ENCODE measurements at places on chromosomes 7 and 10.

- no peak for DNase-seq
These were observed 15.3 kb downstream of the WNT16 start for GRCh38 chr7:121344093-121344492.

DNA sequence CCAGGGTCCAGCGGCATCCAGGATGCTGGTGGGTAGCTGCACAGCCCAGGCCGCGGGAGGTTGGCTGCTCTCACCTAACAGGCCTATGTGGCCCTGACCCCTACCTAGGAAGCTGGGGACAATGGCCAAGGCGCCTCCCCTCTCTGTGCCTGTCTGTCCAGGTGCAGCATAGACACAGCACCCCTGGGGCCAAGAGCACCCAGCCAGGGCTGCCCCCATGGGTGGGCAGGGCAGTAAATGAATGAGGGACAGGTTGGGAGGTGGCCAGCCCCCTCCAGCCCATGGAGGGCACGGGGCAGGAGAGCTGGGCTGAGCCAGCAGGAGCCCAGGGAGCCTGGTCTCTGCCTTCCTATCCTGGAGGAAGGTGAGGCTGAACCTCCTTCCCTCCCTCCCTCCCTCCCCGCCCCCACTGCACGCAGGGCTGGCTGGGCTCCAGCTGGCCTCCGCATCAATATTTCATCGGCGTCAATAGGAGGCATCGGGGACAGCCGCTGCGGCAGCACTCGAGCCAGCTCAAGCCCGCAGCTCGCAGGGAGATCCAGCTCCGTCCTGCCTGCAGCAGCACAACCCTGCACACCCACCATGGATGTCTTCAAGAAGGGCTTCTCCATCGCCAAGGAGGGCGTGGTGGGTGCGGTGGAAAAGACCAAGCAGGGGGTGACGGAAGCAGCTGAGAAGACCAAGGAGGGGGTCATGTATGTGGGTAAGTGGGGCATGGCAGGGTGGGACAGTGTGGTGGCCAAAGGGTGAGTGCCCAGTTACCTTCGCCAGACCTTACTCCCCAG lies at the start of gene SNCG:
SNCG (plus strand) TSS at position 484 of the 785 bp plus-strand sequence; CDS start at position 583, 99 bp downstream.
- DNase-seq = no peak

- DNase-seq = no peak
These were observed 6.9 kb upstream of the MYOF start for GRCh38 chr10:93488956-93489528.

- no peak for DNase-seq
These were observed 328.9 kb upstream of the KCND2 start for GRCh38 chr7:119943942-119944600.

- no peak for DNase-seq
These were observed 754.7 kb downstream of the GRID1 start for GRCh38 chr10:85611746-85612377.

- DNase-seq = no peak
These were observed 20.2 kb downstream of the SEM1 start for GRCh38 chr7:96689414-96689813.

GRCh38 chr10:102283488-102283887 lies 38.2 kb downstream of the GBF1 start:
- DNase-seq = no peak

DNA sequence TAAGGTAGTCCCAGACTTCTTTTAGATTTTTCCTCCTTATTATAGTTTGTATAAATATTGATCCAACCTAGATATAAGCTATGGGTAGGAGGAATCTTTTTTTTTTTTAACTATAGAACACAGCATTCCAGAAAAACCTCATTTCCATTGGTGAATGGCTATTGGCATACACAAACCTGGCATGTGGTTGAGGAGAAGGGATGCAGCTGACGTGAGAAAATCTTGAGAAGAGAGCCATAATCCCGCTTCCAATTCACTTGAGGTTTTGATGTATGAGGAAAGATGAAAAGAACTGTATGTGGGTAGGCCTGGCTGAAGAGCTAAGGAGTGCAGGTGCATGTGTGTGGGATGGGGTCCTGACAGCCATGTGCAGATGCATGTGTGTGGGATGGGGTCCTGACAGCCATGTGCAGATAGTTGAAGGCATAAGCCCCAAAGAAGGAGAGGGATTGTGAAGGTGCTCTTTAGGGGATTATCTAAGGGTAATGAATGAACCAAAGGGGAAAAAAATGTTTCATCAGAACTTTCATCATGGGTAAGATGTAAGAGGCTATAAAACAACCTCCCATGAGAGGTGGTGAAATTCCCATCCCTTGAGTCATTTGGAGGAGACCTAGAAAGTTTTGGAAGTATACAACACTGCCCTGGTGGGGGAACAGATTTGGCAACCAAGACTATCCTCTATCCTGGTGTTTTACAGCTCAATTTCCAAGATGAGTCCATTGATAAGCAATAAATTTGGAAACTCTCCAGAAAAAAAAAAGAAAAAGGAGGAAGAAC lies 3.8 kb upstream of the PKD2L1 start:
- no peak for DNase-seq

GRCh38 chr7:16309129-16309528 lies 112.2 kb downstream of the CRPPA start:
- DNase-seq = no peak

DNA sequence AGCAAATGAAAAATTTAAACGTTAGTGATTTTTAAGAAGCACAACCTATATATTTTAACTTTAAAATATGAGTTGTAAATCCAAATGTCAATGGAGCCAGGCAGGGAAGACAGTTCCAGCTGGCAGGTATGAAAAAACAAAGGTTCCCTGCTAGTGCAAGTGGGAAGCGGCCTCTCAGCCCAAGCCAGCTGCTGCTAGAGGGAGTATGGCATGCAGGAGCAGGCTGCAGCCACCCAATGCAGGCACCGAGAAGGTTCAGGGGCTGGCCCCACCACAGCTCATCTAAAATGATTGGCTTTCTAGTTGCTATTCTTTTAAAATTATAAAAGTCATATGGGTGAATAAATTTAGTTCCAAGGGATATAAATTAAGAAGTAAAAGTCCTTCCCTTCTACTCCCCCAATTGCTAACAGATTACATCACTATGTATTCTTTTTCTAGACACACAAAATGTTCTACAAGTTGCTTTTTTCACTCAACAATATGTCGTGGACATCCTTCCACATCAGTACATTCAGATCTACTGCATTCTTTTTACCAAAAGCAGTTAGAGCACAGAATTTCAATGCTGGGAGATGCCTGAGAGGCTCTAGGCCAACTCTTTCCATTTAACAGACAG lies 69.3 kb downstream of the SGMS1 start:
- no peak for DNase-seq

DNA sequence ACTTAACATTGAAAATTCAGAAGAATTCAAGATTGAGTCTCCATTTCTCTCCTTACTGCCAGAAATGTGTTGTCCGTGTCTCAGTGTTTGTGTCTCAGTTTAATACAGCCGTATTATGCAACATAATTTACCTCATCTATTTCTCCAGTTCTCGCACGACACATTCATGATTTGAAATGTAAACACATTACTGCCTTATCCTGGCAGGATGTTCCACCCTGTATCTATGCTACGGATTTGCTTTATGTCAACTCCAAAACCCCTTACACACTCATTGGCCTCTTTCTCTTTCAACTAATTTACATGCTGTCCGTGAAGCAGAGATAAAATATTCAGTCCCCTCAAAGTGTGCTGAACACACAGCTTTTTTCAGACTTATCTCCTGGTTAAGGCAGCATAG lies 653.7 kb upstream of the SEMA3D start:
- DNase-seq = no peak

GRCh38 chr10:109953766-109954165 lies 30.5 kb upstream of the XPNPEP1 start:
- DNase-seq = no peak

- no peak for DNase-seq
These were observed 45.0 kb upstream of the TFEC start for GRCh38 chr7:116075351-116076145.

GRCh38 chr7:24757353-24758275 lies at the start of gene GSDME:
Gene GSDME, minus strand, starts transcription at chr7:24757464. Its CDS starts 7,690 bp downstream, at chr7:24749774.
- peak; percentile 53 for DNase-seq

DNA sequence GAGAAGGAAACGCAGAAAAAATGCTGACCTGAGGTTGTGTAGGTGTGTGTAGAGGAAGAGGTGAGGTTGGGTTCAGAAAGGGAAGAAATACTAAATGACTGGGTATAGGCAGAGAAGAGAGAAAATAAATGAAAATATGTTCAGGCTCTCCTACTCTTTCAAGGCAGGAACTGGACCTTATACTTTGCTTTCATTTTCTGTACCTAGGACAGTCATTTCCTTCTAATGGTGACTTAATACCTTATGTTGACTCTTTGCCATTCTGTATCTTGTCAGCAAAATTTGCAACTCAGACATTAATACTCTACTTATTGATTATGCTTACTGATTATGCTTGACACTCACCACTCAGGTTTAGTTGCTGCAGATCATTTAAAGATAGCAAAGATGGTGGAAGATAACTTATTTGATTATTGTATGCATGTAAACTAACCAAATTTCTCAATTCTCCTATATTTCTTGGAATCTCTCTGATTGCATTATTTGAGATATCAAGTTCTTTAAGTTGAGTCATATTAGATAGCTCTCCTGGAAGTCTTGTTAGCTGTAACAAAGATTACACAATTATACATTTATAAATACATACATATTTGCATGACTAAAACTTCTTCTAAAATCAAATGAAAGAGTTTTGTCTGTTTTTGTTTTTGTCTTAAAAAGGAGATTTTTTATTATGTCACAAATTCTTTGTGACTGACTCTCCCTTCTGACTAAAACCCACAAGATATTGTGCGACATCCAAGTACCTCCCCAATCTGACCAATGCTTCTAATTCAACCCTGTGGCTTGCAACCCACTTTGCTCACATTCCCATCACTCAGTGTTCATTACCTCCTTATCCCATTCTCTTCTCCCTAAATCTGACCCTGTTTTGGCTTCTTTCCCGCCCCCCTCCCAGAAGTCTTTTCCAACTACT lies 20.0 kb downstream of the LRRD1 start:
- no peak for DNase-seq

- DNase-seq = no peak
These were observed 37.8 kb downstream of the CAV1 start for GRCh38 chr7:116562529-116563121.

GRCh38 chr7:143884969-143885559 lies 16.9 kb downstream of the TCAF1 start:
- peak; percentile 63 for DNase-seq

DNA sequence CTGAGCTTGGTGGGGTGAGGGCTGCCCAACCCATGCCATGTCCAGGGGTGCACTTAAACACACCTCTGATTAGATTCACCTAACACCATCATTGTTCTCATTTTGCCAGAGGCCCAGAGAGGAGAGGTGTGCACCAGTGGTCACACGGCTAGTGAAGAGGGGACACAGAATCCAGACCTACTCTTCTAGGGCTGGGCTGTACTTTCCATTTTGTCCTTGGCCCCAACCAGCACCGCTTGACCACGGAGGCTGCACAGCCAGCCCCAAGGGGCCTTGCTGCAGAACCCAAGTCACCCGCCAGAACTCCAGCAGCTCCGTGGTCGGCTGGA lies 246 bp upstream of the WDFY4 start:
- DNase-seq = no peak

GRCh38 chr10:100528921-100529474 lies 673 bp downstream of the NDUFB8 start:
- DNase-seq = no peak

DNA sequence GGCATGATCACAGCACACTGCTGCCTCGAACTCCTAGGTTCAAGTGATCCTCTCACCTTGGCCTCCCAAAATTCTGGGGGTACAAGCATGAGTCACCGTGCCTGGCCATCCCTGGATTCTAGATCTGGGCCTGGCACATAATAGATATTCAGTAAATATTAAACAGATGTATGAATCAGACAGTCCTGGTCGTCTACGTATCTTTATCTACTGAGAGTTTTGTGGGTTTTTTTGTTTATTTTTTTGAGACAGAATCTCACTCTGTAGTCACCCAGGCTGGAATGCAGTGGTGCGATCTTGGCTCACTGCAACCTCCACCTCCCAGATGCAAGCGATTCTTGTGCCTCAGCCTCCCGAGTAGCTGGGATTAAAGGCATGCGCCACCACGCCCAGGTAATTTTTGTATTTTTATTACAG lies 24.3 kb upstream of the ITGB1 start:
- DNase-seq = no peak

GRCh38 chr10:59085054-59085453 lies 91.4 kb upstream of the PHYHIPL start:
- DNase-seq = no peak

DNA sequence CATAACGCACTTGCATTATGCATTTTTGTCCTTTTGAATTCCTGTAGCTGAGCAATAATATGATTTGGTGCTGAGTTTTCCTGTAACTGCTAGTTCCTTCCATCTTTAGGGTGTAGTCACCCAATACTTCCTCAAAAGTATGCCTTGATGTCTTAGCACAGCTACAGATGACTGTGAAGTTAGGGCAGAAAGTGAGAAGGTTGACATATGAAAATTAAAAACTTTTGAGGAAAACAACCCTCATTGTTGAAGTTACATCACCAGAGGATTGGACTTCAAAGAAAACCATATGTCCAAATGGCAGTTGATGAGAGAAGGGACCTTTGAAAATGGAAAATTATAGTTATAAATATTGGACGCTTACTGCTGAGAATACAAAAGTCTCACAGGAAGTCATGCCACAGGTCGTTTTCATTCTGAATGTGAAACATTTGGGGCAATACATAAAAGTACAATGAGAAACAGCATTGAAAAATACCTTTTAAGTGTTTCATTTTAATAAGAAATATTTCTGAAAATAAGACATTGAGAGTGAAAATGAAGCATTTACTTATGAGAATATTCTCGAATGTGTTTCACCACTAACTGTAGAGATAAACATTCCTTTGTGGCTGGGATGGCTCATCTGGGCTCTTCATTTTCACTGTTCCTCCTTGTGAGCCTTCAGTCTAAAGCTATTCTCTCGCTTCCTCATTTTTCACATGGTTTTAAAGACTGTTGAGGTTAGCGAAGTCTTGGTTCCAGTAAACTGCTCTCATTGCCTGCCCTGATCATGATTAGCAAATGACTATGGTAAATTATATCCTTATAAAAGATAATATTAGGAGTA lies 61.4 kb upstream of the NME8 start:
- no peak for DNase-seq

DNA sequence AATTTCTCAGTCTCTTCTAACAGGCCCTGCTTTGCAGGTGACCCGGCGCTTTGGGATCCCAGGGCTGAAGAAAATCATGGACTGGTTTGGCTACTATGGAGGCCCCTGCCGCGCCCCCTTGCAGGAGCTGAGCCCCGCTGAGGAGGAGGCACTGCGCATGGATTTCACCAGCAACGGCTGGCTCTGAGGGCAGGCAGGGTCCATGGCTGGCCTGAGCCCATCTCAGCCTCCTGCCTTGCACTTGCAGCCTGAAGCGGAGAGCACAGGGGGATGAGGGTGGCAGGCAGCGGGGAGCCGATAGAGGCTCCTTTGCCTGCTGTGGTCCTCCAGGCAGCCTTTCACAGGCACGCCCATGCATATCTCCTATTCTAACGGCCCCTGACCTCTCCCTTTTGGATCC lies 21.8 kb downstream of the MORN4 start:
- no peak for DNase-seq

GRCh38 chr7:18179093-18179492 lies 151.4 kb upstream of the PRPS1L1 start:
- no peak for DNase-seq

DNA sequence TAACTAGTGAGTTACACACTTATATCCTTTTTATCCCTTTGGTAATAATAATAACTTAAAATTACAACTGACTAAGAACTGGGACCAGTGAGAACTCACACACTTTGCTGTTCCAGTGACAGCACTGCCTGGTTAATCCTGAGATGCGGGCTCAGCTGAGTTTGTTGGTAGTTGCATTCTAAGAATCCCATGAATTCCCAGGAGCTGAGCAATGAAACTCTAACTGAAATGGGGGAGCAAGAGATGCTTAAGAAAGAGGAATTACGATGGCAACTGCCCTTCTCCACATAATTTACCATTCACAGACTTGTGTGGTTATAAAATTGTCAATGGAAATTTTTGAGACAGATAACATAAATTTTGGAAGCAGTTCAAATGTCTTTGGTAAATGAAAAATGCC lies 659.4 kb downstream of the MAGI2 start:
- no peak for DNase-seq

Measured in GM12892 (cell line).